ENCODE measurements at places on chromosomes 13 and 19. TPM values are rescaled to one million over a fixed set of nuclear protein-coding genes. Genes with fewer than 3 reads are reported as not detected.

Gene EPS8L1
- 2.4 TPM for total RNA-seq

Gene ZNF611
- total RNA-seq, result 14.6 TPM

Gene ZNF177
- 2.2 TPM for total RNA-seq

Gene SHD
- not detected for total RNA-seq

Gene RFPL4AL1
- not detected for total RNA-seq

Gene CCDC194
- total RNA-seq, result not detected

Gene ERICH4
- total RNA-seq, result not detected
